ENCODE measurements at places on chromosomes 6 and 20. TPM values are rescaled to one million over a fixed set of nuclear protein-coding genes. Genes with fewer than 3 reads are reported as not detected.

ISM1 gene
- total RNA-seq: 1.7 TPM

IRAK1BP1 gene
- 9.0 TPM for total RNA-seq

- no peak for DNase-seq
Observed at GRCh38 chr20:61699495-61700374, 365.9 kb downstream of the TAF4 start.

DNA sequence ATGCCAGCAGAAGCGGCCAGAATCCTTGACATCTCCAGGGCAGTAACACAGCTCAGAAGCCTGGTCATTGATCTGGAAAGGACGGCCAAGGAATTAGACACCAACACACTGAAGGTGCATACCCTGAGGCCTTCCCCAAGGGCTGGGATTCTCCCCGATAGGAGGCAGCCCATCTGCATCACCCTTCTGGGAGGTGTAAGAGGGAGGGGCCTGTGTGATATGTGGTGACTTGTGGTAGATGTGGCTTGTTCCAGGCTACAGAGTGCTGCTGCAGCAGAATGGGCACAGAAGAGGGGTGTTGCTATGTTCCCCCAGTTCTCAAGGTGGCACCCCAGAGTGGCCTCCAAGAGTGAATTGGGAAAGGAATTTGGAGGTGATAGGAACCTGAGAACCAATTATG is 11.2 kb downstream of the TRIM40 start:
- no peak for DNase-seq

DNA sequence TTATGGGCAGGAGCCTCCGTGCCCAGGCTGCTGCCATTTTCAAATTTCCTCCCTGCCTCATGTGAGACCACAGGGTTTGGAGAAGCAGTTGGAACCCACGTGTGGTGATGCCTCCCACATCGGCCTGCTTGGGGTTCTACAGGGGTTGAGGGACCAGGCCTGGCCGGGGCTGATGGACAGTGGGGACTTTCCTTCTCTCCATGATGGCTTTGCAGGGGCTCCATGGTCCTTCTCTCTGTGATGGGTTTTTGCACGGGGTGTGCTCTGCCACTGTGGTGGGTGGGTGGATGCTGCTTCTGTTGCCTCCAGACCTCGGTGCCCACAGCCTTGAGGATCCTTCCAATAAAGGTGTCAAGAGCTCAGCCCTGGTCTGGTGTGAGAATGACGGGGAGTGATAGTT is 54.4 kb downstream of the ADNP start:
- DNase-seq: no peak

ZBTB46 gene
- 19.3 TPM for total RNA-seq

- DNase-seq: no peak
Observed at GRCh38 chr6:156699017-156699421, 78.2 kb upstream of the ARID1B start.

- no peak for DNase-seq
Observed at GRCh38 chr6:117456250-117456649, 26.2 kb upstream of the DCBLD1 start.

DNA sequence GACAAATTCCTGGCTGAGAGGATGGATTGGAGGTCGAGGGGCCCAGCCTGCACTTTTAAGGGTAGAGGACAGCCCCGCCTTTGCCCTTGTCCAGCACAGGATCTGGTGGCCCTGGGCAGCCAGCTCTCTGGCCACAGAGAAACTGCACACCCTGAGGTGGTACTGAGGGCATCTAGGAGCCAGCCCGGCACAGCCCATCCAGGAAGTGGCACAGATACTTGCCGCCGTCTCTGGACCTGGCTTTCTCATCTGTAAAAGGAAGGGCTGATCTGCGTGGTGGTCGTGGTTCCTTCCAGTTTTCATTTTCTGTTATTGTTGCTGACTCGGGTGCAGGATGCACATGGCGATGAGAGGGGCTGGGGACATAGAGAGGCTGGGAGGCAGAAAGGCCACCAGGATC is 16.0 kb upstream of the SLC22A7 start:
- no peak for DNase-seq

CEP43 gene
- total RNA-seq: 32.8 TPM

WFDC10B gene
- total RNA-seq: not detected

CAGE1 gene
- not detected for total RNA-seq

DNA sequence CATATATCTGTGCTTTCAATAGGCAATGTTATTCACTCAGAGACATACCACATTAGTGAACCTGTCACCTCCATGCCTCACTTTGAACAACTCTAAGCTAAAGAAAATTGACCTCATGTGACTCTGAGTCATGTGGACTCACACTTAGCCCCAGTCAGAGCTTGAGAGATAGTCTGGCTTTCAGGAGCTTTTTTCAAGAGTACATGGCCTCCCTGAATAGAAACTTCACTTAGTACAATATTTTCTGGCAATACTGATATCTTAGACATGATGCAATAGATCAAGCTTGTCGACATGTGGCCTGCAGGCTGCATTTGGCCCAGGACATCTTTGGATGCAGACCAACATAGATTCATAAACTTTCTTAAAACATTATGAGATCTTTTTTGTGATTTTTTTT is 8.5 kb downstream of the SPTLC3 start:
- DNase-seq: no peak

GRCh38 chr6:2542858-2543218 is 207.9 kb downstream of the MYLK4 start:
- no peak for DNase-seq

ITPA gene
- 49.7 TPM for total RNA-seq

GRCh38 chr6:128068119-128068479 is 167.2 kb upstream of the THEMIS start:
- peak; percentile 31 for DNase-seq

- DNase-seq: no peak
Observed at GRCh38 chr6:25137916-25138232, 141.3 kb upstream of the CARMIL1 start.

GRCh38 chr20:51759769-51760510 is 8.2 kb downstream of the ATP9A start:
- no peak for DNase-seq

DNA sequence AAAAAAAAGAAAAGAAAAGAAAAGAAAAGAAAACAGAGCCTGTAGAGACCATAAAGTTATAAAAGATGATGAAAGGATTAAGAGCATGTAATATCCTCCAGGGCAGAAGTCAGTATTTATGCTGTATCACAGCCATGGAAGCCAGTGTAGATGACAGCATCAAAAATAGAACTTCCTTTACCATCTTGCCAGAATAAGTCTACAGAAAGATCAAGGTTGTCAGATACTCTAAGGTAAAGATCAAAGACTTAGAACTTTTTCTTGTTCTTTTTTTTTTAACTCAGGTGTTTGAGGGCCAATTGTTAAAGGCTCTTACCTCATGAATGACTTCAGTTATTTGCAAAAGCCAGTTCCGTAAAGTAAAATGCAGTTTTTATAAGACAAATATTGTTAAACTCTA is 54.6 kb downstream of the ARHGAP18 start:
- no peak for DNase-seq

DNA sequence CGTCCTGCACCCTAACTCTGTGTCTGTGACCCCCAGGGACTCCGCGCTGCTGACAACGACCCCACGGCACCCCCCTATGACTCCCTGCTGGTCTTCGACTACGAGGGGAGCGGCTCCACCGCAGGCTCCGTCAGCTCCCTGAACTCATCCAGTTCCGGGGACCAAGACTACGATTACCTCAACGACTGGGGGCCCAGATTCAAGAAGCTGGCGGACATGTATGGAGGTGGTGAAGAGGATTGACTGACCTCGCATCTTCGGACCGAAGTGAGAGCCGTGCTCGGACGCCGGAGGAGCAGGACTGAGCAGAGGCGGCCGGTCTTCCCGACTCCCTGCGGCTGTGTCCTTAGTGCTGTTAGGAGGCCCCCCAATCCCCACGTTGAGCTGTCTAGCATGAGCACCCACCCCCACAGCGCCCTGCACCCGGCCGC is 129.0 kb downstream of the TAF4 start:
- DNase-seq: peak; percentile 24

HSPA1L gene
- 6.7 TPM for total RNA-seq

DNA sequence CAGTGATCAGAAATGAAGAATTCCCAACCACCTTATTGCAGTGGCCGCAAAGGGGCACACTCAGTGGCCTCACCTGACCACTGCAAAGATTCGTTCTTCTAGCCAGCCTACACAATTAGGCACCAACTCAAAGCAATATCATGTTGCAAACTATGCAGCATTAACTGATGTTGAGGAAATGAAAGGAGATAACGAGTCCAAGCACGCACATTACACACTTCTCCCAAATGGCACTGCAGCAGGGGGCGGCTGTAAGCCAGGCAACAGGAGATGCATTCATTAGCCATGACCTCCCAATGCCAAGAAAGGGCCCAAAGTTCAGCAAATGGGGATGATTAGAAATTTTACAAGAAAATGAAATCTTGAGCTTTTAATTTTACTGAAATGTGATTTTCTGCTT is 39.3 kb downstream of the ATXN1 start:
- DNase-seq: no peak
